ENCODE measurements at places on chromosomes 6 and 20.

DNA sequence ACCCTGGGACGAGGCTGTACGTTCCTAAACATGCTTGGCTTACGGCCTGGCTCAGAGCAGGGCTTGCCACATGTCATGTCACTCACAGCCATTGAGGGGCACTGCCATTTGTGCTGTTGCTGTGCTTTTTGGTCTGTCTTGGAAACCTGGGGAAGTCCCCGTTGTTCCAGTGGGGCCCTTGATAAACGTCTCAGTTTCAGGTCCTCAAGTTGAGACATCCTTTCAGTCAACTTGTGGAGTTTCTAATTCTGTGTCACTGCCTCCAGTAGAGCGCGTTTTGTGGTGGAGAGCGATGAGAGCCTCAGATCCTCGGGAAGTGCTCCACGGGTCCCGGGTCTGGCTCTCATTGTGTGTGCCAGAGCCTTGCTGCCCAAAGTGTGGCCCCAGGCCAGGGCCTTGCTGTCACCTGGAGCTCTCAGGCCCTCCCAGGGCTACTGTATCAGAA lies 43.0 kb upstream of the CCR6 start:
- DNase-seq: no peak

DNA sequence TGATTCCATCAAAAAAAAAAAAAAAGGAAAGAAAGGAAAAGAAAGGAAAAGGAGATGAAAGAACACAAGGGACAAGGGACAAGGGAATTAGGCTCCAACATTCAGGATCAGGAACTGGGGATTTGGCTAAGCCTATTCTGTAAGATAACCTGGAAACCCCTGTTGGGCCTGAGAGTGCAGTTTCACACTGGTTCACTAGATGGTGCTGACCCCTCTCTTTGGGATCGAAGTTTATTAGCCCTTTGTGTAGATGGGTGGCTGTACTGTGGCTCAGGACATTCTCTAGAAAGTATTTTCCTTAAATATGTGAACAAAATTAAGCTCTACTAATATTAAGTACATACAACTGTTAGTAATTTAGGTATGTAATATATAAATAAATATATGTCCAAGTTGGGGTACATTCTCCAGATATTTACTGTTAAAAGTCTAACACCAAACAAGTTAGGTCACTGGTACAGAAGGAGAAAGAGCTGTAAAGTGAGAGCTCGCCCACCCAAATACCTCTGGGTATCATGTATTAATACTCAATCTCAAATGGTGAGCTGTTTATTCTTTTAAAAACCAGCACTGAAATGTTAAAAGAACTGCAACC lies 6.3 kb downstream of the OR2A4 start:
- peak; percentile 60 for DNase-seq

DNA sequence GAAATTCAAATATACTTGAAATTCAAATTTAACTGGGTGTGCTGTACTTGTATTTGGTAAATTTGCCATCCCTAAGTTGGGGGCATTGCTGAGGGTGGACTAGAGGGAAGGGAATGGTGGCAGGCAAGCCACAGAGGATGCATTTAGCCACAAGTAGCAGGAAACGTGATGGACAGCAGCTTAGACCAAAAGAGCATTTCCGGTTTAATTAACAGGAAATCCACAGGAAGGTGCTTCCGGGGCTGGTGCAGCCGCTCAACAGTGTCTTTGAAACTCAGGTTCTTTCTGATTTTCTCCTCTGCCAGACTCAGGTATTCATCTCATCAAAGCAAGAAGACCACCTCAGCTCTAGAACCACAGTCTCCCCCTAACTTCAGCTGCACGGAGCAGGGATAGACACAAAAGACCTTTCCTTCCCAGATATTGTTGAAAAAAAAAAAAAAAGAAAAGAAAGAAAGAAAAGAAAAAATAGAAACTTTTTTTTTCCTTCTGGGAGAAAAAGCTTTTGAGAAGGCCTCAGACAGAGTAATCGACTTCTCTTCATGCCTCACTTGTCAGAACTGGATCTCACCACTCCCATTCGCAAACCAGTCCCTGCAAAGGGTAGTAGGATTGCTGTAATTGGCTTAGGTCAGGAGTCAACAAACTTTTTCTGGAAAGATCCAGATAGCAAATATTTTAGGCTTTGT lies 8.0 kb upstream of the BCAS1 start:
- no peak for DNase-seq

GRCh38 chr6:55827818-55828522 lies 47.4 kb downstream of the BMP5 start:
- DNase-seq: no peak

Measured in NCI-H524 (cell line).